ENCODE measurements at places on chromosomes 3 and 15.

DNA sequence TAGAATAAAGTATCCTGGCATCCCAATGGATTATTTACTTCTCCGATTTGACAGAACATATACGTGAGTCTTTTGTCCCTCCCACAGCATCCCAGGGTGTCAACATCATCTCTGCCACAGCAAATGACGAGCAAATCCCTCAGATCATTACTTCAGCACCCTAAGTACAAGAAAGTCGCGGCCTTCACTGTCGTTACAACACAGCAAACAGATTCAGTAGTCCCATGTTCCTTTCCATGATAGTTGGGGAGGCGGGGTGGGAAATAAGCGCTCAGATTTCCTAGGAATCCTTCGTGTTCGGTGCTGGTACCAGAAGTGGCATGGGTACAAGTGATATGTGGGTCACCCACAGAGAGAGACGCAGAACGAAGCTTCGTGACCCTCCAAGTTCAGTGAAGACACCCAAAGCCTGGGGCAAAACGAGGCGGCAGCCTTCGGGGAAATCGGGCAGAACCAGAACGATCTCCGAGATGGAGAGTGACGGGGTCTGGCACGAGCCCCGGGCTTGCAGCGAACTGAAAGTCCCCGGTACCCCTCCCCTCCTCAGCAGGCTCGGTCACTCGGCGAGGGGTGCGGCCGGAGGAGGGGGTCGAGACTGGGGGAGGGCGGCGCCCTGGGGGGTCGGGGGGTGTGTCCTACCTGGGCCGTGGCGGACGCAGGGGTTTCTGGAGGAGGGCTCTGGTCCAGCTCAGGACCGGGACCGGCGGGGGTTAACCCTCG lies 619 bp downstream of the TTBK2 start:
- peak; percentile 32 for DNase-seq

GRCh38 chr3:193935916-193936315 lies 200.0 kb upstream of the HES1 start:
- DNase-seq, result no peak

- no peak for DNase-seq
Observed at GRCh38 chr3:183439515-183439914, 11.1 kb upstream of the MCF2L2 start.

DNA sequence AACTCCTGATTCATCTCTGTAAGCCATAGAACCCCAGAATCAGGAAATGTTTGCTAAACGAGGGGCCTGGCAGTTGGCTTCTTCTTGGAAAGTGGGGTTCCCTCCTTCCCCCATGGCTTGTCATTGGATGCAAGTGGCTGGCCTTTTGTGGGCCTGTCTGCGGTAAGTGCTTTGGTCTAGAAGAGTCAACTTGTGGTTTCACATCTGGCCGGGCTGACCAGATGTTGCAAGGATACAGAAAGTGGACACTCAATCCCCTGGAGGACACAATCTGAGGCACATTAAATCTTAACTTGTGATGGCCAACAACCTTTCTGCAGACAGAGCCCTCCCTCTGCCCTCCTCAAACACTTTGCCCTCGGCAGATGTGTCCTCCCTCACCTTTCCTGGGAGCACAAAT lies 1.1 kb downstream of the FAH start:
- no peak for DNase-seq

- no peak for DNase-seq
Observed at GRCh38 chr3:49930922-49931321, 1.3 kb upstream of the MON1A start.

DNA sequence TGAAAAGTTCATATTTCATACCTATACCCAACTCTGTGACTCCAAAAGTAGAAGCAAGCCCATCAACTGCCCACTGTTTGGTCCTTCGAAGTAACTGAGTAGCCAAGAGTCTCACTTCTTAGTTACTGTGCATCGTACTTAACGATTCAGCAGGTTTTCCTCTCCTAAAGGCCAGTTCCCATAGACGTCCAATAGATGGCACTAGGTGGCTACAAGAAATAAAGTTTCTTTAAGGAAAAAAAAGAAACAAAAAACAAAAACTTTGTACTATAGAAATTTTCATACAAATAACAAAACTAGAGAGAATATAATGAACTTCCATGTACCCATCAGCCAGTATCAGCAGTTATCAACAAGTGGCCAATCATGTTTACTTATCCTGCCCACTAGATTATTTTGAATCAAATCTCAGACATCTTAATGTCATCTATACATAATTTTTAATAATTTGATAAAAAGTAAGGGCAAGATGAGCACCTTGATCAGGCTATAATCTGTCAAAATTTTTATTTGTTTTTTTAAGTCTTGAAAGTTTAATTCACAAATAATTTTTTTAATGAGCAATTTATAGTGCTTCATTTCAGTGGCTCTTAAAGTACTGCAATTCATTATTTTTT lies 63.8 kb upstream of the ACP3 start:
- DNase-seq, result no peak

GRCh38 chr15:98582900-98583554 lies 65.3 kb upstream of the IGF1R start:
- no peak for DNase-seq

- no peak for DNase-seq
Observed at GRCh38 chr3:30642849-30643361, 36.5 kb downstream of the TGFBR2 start.

GRCh38 chr15:40871749-40872617 lies 2.1 kb downstream of the RHOV start:
- peak; percentile 39 for DNase-seq

- DNase-seq, result no peak
Observed at GRCh38 chr15:50260969-50261496, 4.5 kb downstream of the HDC start.

- DNase-seq, result no peak
Observed at GRCh38 chr3:148757238-148758215, 59.8 kb downstream of the AGTR1 start.

DNA sequence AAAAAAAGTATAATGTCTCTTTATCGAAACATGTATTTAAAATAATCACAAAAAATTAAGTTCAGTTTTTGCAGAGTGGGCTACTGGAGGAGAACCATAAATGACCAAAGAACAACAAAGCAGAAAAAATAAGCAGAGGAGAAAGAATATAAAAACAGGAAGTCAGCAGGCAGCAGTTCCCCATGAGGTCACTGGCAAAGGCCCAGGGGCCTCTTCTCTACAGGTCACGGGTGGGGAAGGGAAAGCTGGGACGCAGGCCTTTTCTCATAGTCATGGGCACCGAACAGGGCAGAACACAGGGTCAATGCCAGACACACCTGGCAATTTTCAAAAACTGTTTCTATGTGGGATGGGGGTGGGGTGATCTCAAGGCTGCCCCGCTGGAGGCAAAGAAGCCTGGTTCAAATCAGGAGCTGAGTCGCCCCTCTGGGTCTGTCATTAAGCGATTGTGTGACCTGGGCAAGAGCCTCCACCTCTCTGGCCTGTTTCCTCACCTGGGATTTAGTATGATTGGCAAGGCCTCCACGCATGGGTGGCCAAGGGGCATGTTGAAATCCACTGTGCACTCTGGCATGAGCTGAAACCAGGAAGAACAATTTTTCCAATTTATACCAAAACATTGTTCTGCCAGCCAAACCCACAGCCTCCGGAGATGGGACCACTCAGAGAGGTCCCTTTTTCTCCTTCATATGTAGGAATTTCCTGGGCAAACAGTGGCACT lies 43.8 kb upstream of the UACA start:
- no peak for DNase-seq

DNA sequence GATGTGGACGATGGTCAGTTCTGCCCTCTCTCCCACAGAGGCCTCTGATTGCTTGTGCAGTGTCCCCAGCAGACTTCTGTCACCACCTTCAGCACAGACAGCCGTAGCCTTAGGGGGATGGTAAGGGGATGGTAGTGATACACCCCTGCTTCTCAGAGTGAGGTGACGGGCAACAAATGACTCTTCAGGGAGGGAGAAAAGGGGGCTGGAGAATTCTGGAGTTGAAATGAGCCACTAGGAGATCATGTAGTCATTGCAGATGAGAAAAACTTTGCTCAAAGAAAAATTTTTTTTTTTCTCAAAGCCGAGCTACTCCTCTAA lies 29.6 kb upstream of the TIMP4 start:
- no peak for DNase-seq

GRCh38 chr3:71813704-71814103 lies 28.8 kb upstream of the PROK2 start:
- no peak for DNase-seq

- DNase-seq, result no peak
Observed at GRCh38 chr3:64209866-64210621, 15.2 kb downstream of the PRICKLE2 start.

DNA sequence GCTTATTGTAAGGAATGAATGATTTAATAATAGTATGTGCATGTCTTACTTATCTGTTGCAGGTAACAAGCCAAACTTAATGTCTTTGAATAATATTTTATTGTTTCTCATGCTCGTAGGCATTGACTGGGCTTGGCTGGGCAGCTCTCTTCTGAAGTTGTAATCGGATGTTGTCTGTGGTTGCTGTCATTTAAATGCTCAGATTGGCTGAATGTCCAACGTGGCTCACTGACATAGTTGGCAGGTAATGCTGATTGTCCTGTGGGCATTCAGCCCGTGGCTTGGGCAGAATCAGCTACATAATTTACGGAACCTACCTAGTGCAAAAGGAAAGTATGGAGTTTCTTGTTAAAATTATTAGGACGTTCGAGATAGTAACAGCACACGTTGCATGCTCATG lies 297.4 kb upstream of the GBE1 start:
- DNase-seq, result no peak

DNA sequence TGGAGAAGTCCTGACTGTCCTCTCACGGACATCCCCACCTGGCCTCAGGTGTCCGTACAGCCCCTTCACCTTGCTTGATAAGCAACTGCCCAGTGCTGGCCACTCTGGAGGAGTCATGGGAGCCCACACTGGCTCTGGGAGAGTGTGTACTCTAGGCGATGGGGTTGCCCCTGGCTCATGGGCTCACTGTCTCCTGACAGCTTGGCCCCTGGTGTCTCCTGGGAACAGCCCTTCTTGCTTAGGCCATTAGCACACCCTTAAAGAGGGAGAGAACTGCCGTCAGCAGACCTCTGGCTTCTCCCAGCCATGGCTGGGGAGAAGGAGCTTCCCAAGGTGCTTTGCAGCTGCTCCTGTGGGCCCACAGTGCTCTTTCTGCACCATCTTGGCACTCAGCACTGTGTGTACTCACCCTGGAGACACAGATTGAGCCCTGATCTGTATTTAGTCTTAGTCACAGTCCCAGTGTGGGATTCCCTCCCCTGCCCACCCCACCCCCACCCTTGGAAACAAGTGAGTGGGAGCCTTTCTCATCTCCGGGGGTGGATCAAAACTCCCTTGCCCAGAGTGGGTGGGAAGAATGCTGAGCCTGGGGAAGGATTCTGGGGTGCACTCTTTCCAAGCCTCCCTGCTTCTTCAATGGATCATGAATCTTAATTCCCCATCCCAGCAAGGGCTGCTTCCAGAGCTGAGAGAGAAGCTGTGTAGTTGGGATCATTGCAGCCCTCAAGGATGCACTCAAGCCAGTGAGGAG lies 83.5 kb upstream of the ADPGK start:
- DNase-seq, result no peak

DNA sequence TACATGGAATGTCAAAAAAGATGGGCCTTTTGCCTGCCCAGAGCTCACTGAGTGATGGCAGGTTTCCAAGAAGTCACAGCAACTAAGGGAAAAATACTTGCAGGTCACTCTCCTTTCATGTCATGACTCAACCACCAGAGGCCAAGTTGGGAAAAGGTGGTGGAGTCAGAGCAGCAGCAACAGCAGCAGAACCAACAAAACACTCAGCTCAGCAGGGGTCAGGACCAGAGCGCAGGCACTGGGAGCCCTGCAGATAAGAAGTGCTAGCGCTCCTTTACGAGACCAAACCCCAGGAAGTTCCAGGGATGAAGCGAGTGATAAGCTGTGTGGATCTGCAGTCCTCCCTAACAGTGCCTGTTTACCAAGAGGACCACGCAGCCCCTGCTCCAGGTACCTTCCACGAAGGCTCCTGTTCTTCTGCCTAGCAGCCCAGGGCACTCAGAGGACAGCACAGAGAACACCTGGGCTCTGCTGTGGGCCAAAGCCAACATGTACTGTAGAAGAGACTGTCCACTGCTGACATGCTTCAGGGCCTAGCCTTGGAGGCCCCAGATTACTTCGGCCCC lies 26.0 kb downstream of the POC1A start:
- DNase-seq, result no peak

- no peak for DNase-seq
Observed at GRCh38 chr3:196617256-196617655, 22.2 kb upstream of the NRROS start.

- no peak for DNase-seq
Observed at GRCh38 chr3:86774082-86774691, 216.8 kb downstream of the VGLL3 start.

- DNase-seq, result no peak
Observed at GRCh38 chr3:79724206-79724605, 43.6 kb downstream of the ROBO1 start.

DNA sequence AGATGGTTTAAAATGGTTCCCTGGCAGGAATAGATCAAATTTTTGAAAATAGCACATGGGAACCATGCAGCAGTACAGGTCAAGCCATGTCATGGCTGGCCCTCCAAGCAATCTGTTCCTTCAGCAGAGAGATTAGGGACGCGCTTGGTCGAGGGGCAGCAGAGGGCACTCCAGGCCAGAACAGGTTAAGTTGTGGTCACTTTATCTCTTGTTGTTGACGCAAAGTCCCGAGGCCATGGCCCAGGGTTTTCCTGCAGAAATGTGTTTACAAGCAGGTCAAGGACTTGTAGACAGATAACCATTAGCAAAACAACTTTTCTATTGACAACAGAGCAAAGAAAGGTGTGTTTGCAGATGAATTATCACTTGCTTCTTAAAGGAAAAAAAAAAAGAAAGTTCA lies 570.0 kb upstream of the NR2F2 start:
- DNase-seq, result no peak

DNA sequence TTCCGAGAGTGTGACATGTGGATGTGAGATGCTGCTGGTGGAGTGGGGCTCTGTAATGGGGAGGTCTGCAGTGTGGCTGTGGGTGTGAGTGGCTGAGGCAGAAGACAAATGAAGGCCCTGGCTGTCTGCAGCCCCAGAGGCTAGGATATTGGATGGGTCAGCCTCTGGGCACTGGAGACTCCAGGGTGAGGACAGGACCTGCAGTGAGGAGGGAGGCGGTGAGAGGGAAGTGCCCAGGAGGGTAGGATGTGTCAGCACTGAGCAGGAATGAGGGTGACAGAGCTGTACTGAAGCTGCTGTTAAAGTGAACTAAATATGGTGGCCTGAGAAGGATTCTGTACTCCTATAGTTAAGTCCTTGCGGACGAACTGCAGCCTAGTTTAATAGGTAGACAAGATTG lies 27.3 kb upstream of the PXYLP1 start:
- DNase-seq, result no peak

DNA sequence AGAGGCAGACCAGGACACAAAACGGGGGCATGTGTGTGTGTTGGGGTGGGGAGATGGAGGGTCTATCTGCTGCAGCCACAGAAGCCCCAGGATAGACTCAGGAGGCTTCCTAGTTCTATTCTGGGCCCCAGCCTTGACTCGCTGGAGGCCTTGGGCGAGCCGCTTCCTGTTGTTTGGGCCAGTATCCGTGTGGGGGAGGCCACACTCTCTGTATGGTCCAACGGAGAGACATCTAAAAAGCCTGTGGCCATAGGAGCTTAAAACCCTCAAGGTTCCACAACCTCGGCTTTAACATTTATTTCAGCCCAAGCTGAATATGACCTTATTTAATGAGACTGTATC lies 32.8 kb downstream of the POC1A start:
- DNase-seq, result no peak
